ENCODE measurements at places on chromosomes 1 and 21. TPM values are rescaled to one million over a fixed set of nuclear protein-coding genes. Genes with fewer than 3 reads are reported as not detected.

DNA sequence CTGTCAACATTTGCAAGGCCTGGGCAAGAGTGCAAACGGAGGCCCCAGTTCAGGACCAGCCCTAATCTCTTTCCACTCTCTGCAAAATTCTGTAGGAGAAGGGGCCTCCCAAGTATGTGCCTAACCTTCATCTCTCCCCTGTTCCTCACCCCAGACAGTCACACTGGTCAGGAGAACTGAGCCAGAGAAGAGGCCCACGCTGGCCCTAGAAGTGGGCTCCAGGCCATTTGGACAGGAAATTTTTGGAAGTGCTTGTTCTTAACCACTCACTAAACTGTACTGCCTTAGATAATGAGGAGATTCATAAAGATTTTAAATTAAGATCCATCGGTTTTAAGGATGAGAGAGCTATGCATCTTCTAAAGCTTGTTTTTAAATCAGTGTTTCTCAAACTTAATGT lies 129.7 kb upstream of the ADGRL2 start:
- H3K36me3 ChIP-seq, result no peaks in the 10 kb centered on the region
- no peak overlapping the region for H3K4me3 ChIP-seq
- no peak overlapping the region for H3K27ac ChIP-seq
- DNase-seq, result no peak
- no peaks in the 10 kb centered on the region for H3K4me1 ChIP-seq
- no peaks in the 10 kb centered on the region for H3K27me3 ChIP-seq

- no peak overlapping the region for H3K4me3 ChIP-seq
- peaks cover 27% of the 10 kb centered on the region for H3K4me1 ChIP-seq
- no peak overlapping the region for H3K27ac ChIP-seq
- H3K36me3 ChIP-seq, result peaks cover 69% of the 10 kb centered on the region
- no peaks in the 10 kb centered on the region for H3K27me3 ChIP-seq
- no peak for DNase-seq
These were observed 6.7 kb downstream of the GORAB start for GRCh38 chr1:170538687-170539086.

DNA sequence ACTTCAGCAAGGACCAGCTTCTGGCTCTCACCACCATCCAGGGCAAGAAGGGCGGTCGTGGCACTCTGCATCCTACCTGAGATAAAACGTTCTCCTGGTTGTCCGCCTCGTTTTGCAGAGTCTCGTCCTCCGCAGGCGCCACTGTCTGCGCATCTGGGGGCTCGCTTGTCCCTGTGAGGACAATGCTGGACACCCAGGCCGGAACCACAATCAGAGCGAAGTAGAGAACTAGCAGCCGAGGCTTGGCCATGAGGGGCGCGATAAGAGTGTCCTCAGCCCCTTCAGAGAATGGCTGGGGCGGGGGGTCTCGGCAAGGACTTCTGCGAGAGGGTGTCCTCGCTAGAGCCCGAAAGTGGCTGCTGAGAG lies 505 bp downstream of the OLFML2B start:
- H3K4me1 ChIP-seq, result peaks cover 9% of the 10 kb centered on the region
- no peak for DNase-seq
- H3K36me3 ChIP-seq, result no peaks in the 10 kb centered on the region

DNA sequence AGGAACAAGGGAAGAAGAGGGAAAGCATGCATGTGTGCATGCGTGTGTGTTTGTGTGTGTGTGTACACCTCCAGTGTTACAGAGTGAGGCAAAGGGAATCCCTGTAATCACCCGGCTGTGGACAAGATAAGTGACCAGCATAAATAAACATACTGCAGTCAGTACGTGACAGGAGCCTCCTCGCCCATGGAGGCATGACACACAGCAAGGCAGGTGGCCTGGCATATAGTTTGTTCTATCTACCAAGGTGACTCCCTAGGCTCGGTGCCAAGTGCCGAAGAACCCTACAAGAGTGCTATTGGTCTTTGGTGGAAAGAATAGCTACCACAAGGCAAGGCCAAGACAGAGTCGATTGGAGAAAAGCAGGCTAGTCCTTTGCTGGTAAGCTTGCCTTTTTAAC lies 31.7 kb upstream of the HEATR1 start:
- DNase-seq, result no peak
- H3K27me3 ChIP-seq, result peaks cover 31% of the 10 kb centered on the region
- H3K4me1 ChIP-seq, result no peaks in the 10 kb centered on the region
- no peaks in the 10 kb centered on the region for H3K36me3 ChIP-seq
- H3K27ac ChIP-seq, result no peak overlapping the region
- H3K4me3 ChIP-seq, result no peak overlapping the region

GRCh38 chr21:41970751-41971653 lies 17.2 kb upstream of the C2CD2 start:
- H3K36me3 ChIP-seq, result no peaks in the 10 kb centered on the region
- H3K27me3 ChIP-seq, result no peaks in the 10 kb centered on the region
- no peak for DNase-seq
- no peak overlapping the region for H3K27ac ChIP-seq

- H3K27ac ChIP-seq, result no peak overlapping the region
- no peaks in the 10 kb centered on the region for H3K36me3 ChIP-seq
- peaks cover 7% of the 10 kb centered on the region for H3K4me1 ChIP-seq
- H3K27me3 ChIP-seq, result no peaks in the 10 kb centered on the region
- DNase-seq, result no peak
These were observed 6.8 kb upstream of the C1orf210 start for GRCh38 chr1:43292216-43292615.

DNA sequence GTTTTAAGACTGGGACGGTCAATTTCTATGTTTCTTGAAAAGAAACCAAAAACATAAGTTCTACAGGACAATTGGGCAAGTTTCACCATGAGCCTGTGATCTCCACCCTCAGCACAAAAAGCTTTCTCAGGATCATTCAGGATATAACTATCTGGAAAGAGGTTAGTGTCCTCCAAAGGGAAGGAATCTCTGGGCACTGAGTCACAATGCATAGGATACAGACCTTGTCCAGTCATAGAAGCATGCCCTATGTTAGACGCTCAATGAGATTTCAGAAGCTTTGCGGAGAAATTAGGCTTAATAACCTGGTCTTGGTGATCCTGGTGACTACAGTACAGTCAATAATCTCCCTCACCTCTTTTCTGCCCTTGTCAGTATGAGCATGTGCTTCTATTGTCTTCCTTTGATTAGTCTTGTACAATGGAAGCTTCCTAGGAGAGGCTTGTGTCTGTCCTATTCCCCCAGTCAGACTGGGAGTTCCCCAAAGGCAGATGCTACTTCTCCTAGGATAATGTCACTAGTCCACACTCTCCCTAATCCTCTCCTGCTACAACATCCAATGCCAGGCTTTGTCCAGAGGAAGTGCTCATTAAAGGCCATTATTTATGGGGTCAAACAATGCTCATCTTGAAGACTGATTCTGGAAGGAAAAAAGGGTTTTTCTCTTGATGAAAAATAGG lies 97.4 kb downstream of the KCNH1 start:
- peaks cover 10% of the 10 kb centered on the region for H3K27me3 ChIP-seq

DNA sequence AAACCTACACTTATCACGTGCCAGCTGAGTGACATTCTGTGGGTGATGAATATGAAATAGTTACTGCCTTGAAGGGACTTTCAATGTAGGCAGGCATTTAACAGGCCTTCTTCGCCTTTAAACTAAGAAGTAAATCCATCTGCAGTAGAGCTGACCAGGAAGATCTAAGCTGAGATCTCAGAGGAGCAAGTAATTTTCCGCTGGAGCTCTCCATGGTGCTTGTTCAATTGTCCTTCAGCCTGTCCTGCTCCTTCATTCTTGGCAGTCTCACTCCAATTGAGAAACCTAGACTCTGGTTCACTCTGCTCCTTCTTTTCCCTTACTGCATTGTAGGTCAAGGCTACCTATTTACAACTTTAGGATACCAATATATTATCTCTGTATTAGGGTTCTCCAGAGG lies 183.5 kb downstream of the HMCN1 start:
- no peak for DNase-seq
- no peak overlapping the region for H3K27ac ChIP-seq
- no peaks in the 10 kb centered on the region for H3K36me3 ChIP-seq
- no peaks in the 10 kb centered on the region for H3K4me1 ChIP-seq

GRCh38 chr21:39788383-39788782 lies 43.4 kb downstream of the IGSF5 start:
- no peaks in the 10 kb centered on the region for H3K4me1 ChIP-seq
- H3K4me3 ChIP-seq, result no peak overlapping the region
- DNase-seq, result no peak
- no peak overlapping the region for H3K27ac ChIP-seq
- H3K36me3 ChIP-seq, result no peaks in the 10 kb centered on the region
- H3K27me3 ChIP-seq, result no peaks in the 10 kb centered on the region

GRCh38 chr1:42139444-42139843 lies 13.8 kb upstream of the GUCA2B start:
- H3K27ac ChIP-seq, result no peak overlapping the region
- no peaks in the 10 kb centered on the region for H3K36me3 ChIP-seq
- H3K27me3 ChIP-seq, result peaks cover 2% of the 10 kb centered on the region
- no peak for DNase-seq
- H3K4me3 ChIP-seq, result no peak overlapping the region
- peaks cover 3% of the 10 kb centered on the region for H3K4me1 ChIP-seq

- DNase-seq, result no peak
- no peak overlapping the region for H3K4me3 ChIP-seq
- peaks cover 16% of the 10 kb centered on the region for H3K27me3 ChIP-seq
- H3K36me3 ChIP-seq, result no peaks in the 10 kb centered on the region
- no peak overlapping the region for H3K27ac ChIP-seq
- H3K4me1 ChIP-seq, result no peaks in the 10 kb centered on the region
These were observed 29.8 kb upstream of the HHAT start for GRCh38 chr1:210298936-210299335.

- H3K36me3 ChIP-seq, result peaks cover 4% of the 10 kb centered on the region
- peaks cover 7% of the 10 kb centered on the region for H3K27me3 ChIP-seq
- no peaks in the 10 kb centered on the region for H3K4me1 ChIP-seq
- no peak overlapping the region for H3K4me3 ChIP-seq
- no peak for DNase-seq
These were observed 694.4 kb downstream of the MATN1 start for GRCh38 chr1:30028939-30029338.

DNA sequence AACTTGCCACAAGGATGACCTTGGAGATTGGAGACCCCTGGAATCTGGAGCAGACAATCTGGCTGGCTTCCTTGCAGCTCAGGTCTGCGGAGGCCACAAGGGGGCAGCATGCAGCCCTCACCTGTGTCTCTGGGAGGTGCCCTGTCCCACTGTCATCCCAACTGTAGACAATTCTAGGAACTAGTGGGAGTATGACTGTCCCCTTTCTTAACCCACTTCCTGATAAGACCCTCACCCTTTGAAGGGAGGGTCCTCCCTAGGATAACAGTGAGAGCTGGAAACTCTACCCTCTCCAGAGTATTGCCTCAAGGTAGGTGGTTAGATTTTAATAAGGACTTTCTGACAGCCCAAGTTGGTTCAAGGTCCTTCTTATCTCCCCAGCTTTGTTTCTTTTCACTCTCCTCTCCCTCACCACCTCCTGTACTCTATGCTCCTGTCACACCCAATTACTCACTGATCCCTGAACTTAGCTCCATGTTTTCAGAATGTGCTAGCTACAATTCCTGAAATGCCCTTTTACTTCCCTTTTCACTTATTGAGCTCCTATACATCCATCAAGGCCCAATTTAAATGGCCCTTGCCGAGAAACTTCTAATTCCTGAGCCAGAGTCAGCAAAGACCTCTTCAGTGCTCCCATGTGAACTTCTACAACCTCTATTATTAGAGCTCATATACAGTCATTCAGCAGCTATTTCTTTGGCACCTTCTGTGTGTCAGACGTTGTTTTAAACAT lies 9.2 kb upstream of the KCNQ4 start:
- no peaks in the 10 kb centered on the region for H3K27me3 ChIP-seq
- H3K4me3 ChIP-seq, result no peak overlapping the region
- H3K27ac ChIP-seq, result no peak overlapping the region
- DNase-seq, result peak; percentile 63

- no peaks in the 10 kb centered on the region for H3K4me1 ChIP-seq
- H3K36me3 ChIP-seq, result peaks cover 83% of the 10 kb centered on the region
- H3K27ac ChIP-seq, result no peak overlapping the region
- DNase-seq, result no peak
- no peak overlapping the region for H3K4me3 ChIP-seq
These were observed 25.7 kb upstream of the GNG4 start for GRCh38 chr1:235675152-235675890.

- H3K36me3 ChIP-seq, result no peaks in the 10 kb centered on the region
- DNase-seq, result no peak
- no peaks in the 10 kb centered on the region for H3K4me1 ChIP-seq
- H3K27me3 ChIP-seq, result no peaks in the 10 kb centered on the region
These were observed 7.0 kb downstream of the PPFIA4 start for GRCh38 chr1:203033287-203033686.

- H3K4me1 ChIP-seq, result peaks cover 40% of the 10 kb centered on the region
- peak; percentile 37 for DNase-seq
- peak overlapping the region; percentile 99 for H3K27ac ChIP-seq
- no peaks in the 10 kb centered on the region for H3K27me3 ChIP-seq
- H3K36me3 ChIP-seq, result no peaks in the 10 kb centered on the region
These were observed 34.6 kb upstream of the DIP2A start for GRCh38 chr21:46424039-46424591.

GRCh38 chr1:201217146-201217545 lies 26.5 kb downstream of the IGFN1 start:
- H3K36me3 ChIP-seq, result no peaks in the 10 kb centered on the region
- DNase-seq, result no peak
- H3K4me1 ChIP-seq, result no peaks in the 10 kb centered on the region
- no peak overlapping the region for H3K4me3 ChIP-seq
- H3K27me3 ChIP-seq, result peaks cover 9% of the 10 kb centered on the region

DNA sequence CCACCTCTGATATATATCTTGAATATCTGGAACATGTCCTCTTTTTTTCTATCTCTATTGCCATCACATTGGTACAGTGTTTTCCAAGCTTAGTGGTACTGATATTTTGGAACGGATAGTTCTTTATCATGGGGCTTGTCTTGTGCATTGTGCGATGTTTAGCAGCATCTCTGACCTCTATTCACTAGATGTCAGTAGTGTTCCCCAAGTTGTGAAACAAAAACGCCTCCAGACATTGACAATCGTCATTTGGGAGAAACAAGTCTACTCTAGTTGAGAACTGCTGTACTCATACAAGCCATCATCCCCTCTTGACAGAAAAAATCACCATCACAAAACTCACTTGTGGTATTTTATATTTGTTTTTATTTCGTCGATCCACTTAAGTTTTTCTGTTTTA lies 79.7 kb upstream of the CHODL start:
- no peak for DNase-seq
- no peaks in the 10 kb centered on the region for H3K27me3 ChIP-seq
- no peak overlapping the region for H3K4me3 ChIP-seq
- no peak overlapping the region for H3K27ac ChIP-seq

GRCh38 chr21:39386194-39386593 lies 37.3 kb upstream of the HMGN1 start:
- H3K4me3 ChIP-seq, result peak overlapping the region; percentile 63
- no peak for DNase-seq
- peaks cover 42% of the 10 kb centered on the region for H3K4me1 ChIP-seq

GRCh38 chr1:228081578-228082213 lies 812 bp upstream of the ARF1 start:
- no peaks in the 10 kb centered on the region for H3K27me3 ChIP-seq
- H3K36me3 ChIP-seq, result peaks cover 7% of the 10 kb centered on the region
- peak overlapping the region; percentile 73 for H3K4me3 ChIP-seq
- H3K27ac ChIP-seq, result peak overlapping the region; percentile 80

CD244 gene
- total RNA-seq, result 0.66 TPM

BMP8A gene
- not detected for total RNA-seq

CD34 gene
- not detected for total RNA-seq

NIBAN1 gene
- total RNA-seq, result 1.4 TPM

MAD2L2 gene
- total RNA-seq, result 21.3 TPM

KRTAP10-8 gene
- total RNA-seq, result not detected

ZYG11A gene
- not detected for total RNA-seq

DISP1 gene
- total RNA-seq, result 5.4 TPM

SERINC2 gene
- total RNA-seq, result not detected

NDUFV3 gene
- total RNA-seq, result 35.9 TPM

RGS8 gene
- not detected for total RNA-seq

WASF2 gene
- 183 TPM for total RNA-seq

SPRR5 gene
- not detected for total RNA-seq

GNAT2 gene
- not detected for total RNA-seq

HCRTR1 gene
- not detected for total RNA-seq
